ENCODE measurements at places on chromosomes 3 and 15. TPM values are rescaled to one million over a fixed set of nuclear protein-coding genes. Genes with fewer than 3 reads are reported as not detected.
A peak's percentile ranks its signal among the peaks of the same experiment; 100 is the strongest.

GRCh38 chr3:197181741-197182140, 116.7 kb downstream of the DLG1 start:
- no peak overlapping the region for H3K27ac ChIP-seq
- DNase-seq: no peak
- H3K36me3 ChIP-seq: no peaks in the 10 kb centered on the region
- H3K4me1 ChIP-seq: no peaks in the 10 kb centered on the region
- no peak overlapping the region for H3K4me3 ChIP-seq

DNA sequence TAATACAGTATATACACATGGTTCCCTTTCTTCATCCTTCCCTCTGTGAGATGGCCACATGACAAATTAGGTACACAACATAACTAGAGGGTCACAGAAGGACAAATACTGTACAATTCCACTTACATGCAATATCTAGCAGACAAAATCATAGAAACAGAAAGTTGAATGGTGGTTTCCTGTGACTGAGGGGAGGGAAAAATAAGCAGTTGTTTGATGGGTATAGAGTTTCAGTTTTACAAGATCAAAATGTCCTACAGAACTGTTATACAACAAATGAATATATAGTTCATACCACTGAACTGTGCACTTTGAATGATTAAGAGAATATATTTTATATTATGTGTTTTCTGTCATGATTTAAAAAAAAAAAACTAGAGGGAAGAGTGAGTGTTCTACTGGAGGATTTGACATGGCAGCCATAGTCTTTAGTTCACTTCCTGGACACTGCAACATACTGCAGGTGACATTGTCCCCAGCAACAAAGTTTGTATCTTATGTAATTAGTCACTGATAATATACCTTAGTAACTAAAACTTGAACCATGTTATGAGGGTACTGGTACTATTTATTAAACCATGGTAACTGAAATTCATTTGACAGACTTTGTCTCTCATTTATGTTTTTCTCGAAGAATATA, 37.2 kb downstream of the CCDC54 start:
- no peaks in the 10 kb centered on the region for H3K36me3 ChIP-seq
- DNase-seq: no peak
- no peak overlapping the region for H3K4me3 ChIP-seq

- H3K27me3 ChIP-seq: no peaks in the 10 kb centered on the region
- DNase-seq: no peak
- H3K36me3 ChIP-seq: no peaks in the 10 kb centered on the region
- no peak overlapping the region for H3K4me3 ChIP-seq
- H3K4me1 ChIP-seq: no peaks in the 10 kb centered on the region
Observed at GRCh38 chr3:61914276-61914675, 352.9 kb downstream of the PTPRG start.

- peaks cover 19% of the 10 kb centered on the region for H3K4me1 ChIP-seq
- H3K4me3 ChIP-seq: no peak overlapping the region
- H3K27me3 ChIP-seq: no peaks in the 10 kb centered on the region
- no peaks in the 10 kb centered on the region for H3K36me3 ChIP-seq
- no peak for DNase-seq
- no peak overlapping the region for H3K27ac ChIP-seq
Observed at GRCh38 chr15:60416484-60416883, 18.7 kb upstream of the ANXA2 start.

- H3K4me3 ChIP-seq: no peak overlapping the region
- peaks cover 14% of the 10 kb centered on the region for H3K27me3 ChIP-seq
- no peak overlapping the region for H3K27ac ChIP-seq
- H3K4me1 ChIP-seq: no peaks in the 10 kb centered on the region
Observed at GRCh38 chr3:10471054-10471688, 34.2 kb downstream of the ATP2B2 start.

DNA sequence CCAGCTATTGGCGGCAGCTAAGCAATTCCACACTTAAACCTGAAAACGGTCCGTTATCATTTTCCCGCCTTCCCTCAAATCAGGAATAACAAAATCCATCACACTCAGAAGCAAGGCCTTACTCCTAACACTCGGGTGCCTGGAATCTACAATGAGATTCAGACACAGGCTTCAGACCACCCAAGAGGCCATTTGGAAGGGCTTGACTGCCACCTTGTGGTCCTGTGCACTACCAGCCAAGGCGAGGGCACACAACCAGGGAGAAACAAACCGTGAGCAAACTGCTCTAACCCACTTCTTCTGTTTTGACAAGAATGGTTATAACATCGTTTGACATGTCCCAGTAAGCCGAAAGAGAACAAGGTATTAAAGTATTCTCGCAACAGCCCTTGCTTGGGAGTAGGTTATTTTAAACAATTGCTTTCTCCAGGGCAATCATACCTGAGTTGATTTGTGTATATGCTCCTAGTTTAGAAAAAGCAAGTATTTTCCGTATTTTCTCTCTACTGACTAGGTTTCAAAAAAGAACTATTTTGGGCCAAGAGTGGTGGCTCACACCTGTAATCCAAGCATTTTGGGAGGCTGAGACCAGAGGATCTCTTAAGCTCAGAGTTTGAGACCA, 40.1 kb upstream of the TAFA4 start:
- peaks cover 31% of the 10 kb centered on the region for H3K27me3 ChIP-seq
- no peak overlapping the region for H3K4me3 ChIP-seq
- H3K36me3 ChIP-seq: no peaks in the 10 kb centered on the region
- DNase-seq: peak; percentile 44

DNA sequence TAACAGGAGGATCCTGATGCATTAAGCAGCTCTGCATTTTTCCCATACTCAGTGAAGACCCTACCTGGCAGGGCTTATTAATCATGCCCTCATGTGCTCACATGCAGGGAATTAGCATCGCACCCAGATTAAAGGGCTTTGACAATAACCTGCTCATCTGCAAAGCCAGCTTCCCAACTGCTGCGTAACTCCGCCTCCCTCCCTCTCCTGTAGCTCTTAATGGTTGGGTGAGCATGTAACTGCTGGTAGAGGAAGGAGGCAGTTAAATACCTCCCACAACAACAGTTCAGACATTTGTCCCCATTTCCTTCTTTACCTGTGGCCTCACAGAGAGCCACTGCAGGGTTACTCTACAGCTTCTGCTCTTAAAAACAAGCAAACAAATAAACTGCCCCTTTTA, 203.6 kb upstream of the WNT5A start:
- no peak overlapping the region for H3K4me3 ChIP-seq
- no peak overlapping the region for H3K27ac ChIP-seq
- H3K36me3 ChIP-seq: no peaks in the 10 kb centered on the region
- no peak for DNase-seq
- no peaks in the 10 kb centered on the region for H3K27me3 ChIP-seq

GRCh38 chr15:63395730-63396151, 14.1 kb upstream of the CA12 start:
- DNase-seq: no peak
- H3K27me3 ChIP-seq: no peaks in the 10 kb centered on the region
- H3K4me3 ChIP-seq: no peak overlapping the region
- no peak overlapping the region for H3K27ac ChIP-seq

DNA sequence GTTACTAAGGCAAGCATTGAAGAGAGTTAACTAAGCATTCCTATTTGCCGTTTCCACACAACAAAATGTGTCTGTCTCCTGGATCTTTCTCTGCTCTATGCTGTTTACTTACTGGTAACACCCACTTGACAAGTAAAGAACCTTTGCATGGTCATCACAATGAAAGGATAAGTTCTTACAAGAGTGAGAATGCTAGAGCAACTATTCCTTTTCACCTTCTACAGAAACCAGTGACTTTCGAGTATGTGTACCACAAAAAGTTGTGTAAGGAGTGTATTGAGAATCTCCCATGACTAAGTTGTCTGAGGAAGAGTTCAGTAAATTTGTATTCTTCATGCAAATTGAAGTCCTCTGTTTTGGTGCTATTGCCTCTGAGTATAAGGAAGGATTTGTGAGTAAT, 10.8 kb downstream of the TIPARP start:
- H3K27ac ChIP-seq: no peak overlapping the region
- peaks cover 29% of the 10 kb centered on the region for H3K4me1 ChIP-seq
- no peaks in the 10 kb centered on the region for H3K27me3 ChIP-seq
- DNase-seq: no peak
- no peak overlapping the region for H3K4me3 ChIP-seq

GRCh38 chr3:72343078-72343477, 505.2 kb downstream of the SHQ1 start:
- no peaks in the 10 kb centered on the region for H3K27me3 ChIP-seq
- no peak overlapping the region for H3K27ac ChIP-seq
- H3K36me3 ChIP-seq: no peaks in the 10 kb centered on the region
- no peak overlapping the region for H3K4me3 ChIP-seq

GRCh38 chr3:186939536-186939935, 9.2 kb downstream of the ST6GAL1 start:
- no peaks in the 10 kb centered on the region for H3K36me3 ChIP-seq
- H3K4me1 ChIP-seq: no peaks in the 10 kb centered on the region
- H3K27me3 ChIP-seq: no peaks in the 10 kb centered on the region
- H3K4me3 ChIP-seq: no peak overlapping the region
- H3K27ac ChIP-seq: no peak overlapping the region

DNA sequence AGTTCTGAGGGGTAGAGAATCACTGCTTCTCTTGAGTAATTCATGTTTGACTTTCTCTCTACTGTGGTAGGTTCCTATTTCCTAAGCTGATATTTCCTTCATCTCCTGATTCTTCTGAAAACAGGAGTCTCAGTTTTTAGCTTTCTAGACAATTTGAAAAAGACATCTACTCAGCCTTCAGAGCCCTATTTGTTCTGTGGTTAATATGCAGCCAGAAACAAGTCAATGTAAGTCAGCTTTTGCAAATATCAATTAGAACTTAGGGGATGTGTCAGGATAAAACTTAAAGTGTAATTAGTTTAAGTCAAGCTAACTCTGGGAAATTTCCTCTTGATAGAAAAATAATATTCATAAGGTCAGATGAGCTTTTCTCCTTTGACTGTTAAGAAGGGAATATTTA, 21.7 kb upstream of the HACD2 start:
- no peak overlapping the region for H3K4me3 ChIP-seq
- DNase-seq: no peak
- H3K27me3 ChIP-seq: no peaks in the 10 kb centered on the region
- peak overlapping the region; percentile 78 for H3K27ac ChIP-seq
- peaks cover 56% of the 10 kb centered on the region for H3K4me1 ChIP-seq
- no peaks in the 10 kb centered on the region for H3K36me3 ChIP-seq

DNA sequence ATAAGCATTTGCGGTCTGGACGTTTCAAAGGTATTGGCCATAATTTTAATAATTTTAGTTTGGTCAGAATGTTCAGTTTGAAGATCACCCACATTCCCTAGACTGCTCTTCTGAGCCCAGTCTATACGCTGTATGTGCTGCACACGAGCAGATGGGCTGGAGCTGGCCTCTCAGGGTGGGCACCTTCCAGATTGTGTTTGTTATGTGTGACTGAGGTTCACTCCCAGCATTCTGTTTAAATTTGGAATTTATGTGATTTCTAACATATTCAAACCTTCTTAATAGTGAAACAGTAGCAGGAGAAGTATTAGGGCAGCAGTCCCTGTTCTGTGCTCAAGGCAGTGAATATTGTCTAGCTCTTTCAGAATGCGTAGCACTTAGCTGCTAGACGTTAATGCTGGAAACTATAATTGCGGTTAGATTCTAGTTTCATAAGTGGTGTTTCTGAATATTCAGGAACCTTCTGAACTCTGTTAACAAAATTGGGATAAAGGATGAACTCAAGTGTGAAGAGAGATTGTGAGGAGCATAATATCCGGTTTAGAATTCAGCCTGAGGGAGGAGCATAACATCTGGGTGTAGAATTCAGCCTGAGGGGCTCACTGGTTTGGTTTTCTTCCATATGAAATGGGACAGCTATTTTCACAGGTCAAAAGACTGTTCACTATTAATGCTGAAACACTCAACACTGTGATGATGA, 68.6 kb upstream of the RPL35A start:
- no peak overlapping the region for H3K4me3 ChIP-seq
- no peak for DNase-seq
- no peaks in the 10 kb centered on the region for H3K27me3 ChIP-seq
- H3K4me1 ChIP-seq: no peaks in the 10 kb centered on the region

- H3K27me3 ChIP-seq: no peaks in the 10 kb centered on the region
- H3K36me3 ChIP-seq: no peaks in the 10 kb centered on the region
- no peak for DNase-seq
- no peak overlapping the region for H3K4me3 ChIP-seq
- H3K4me1 ChIP-seq: no peaks in the 10 kb centered on the region
Observed at GRCh38 chr3:107837895-107838612, 252.8 kb downstream of the CD47 start.

The XCR1 gene
- not detected for total RNA-seq

The CCR3 gene
- not detected for total RNA-seq

The EXD1 gene
- not detected for total RNA-seq

The KBTBD13 gene
- total RNA-seq: not detected

The FAM43A gene
- total RNA-seq: 6.8 TPM

The P2RY12 gene
- total RNA-seq: not detected

The ZSCAN2 gene
- total RNA-seq: 15.5 TPM

The FETUB gene
- total RNA-seq: not detected

The PCBP4 gene
- total RNA-seq: 48.8 TPM

The WDR93 gene
- 0.42 TPM for total RNA-seq

The AMT gene
- total RNA-seq: 4.8 TPM

All from HCT116 (cell line).